ENCODE measurements at places on chromosomes 3 and 15.
A peak's percentile ranks its signal among the peaks of the same experiment; 100 is the strongest.

- peak; percentile 36 for DNase-seq
Observed at GRCh38 chr3:37862219-37862902, 681 bp downstream of the CTDSPL start.

DNA sequence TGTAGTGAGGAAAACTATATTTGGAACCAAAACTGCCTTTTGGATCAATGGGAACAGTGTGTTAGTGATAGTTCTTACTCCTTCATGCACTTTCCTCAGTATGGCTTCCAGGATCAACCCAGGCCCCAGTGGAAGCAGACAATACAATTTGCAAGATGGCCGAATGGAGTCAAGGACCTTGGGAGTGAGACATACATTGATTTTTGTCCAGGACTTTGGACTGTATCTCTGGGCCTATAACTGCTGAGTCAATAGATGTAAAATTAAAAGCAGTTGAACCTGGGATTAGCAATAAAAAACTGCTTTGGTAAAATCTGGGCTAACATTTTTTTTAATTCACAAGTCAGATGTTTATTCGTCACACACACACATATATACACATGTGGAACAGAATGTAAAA, 1.8 kb downstream of the ARRDC4 start:
- DNase-seq = no peak

GRCh38 chr3:45269952-45270351, 43.9 kb upstream of the TMEM158 start:
- DNase-seq = no peak

- DNase-seq = no peak
Observed at GRCh38 chr3:124650798-124651197, 79.5 kb upstream of the UMPS start.

GRCh38 chr3:192883512-192883911, 34.1 kb downstream of the MB21D2 start:
- no peak for DNase-seq
